ENCODE measurements at places on chromosomes 1 and 21.

GRCh38 chr1:50633465-50633864 is 210.2 kb upstream of the DMRTA2 start:
- DNase-seq = peak; percentile 71

- DNase-seq = no peak
These were observed at the start of gene IL12RB2 for GRCh38 chr1:67307251-67308060. IL12RB2 (plus strand) TSS chr1:67307873; CDS start chr1:67320369, 12,496 bp downstream.

DNA sequence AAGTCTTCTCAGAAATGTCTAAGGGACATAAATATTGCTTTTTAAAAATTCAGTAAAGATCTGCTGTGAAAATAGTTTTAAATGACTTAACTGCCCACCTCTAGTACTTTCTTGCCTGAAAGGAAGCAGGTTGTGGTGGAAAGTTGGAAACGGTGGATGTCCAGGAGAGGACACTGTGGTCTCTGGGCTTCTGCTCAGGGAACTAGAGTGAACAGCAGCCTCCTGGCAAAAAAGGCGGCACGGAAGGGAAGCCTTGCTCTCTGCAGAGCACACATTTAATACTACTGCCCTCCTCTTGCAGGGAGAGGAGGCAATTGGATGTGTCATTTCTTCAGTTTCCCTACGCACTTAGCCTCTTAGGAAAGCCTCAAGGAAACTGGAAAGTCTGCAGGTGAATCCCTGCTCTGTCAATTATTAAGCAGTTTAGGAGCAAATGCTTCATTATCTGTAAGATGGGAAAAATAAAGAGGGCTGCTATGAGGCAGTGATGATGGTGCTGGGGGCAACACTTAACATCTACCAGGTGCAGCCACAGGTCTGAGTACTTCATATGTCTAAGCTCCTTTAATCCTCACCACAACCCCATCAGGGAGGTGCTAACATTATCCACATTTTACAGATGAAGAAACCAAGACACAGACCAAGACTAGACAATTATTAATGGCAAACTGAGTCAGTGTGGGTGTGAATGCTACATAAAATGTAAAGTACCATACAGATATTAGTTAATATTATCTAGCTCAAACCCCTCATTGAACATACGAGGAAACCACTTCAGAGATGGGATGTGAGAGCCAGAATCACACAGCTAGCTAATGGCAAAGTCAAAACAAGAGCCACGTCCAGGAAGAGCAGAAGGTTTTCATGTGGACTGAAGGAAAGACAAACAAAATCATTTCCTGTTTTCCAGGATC is 108.9 kb upstream of the ADAR start:
- DNase-seq = no peak

- no peak for DNase-seq
These were observed 110.0 kb downstream of the RGL1 start for GRCh38 chr1:183914891-183915290.

GRCh38 chr1:53293123-53293522 is 34.7 kb downstream of the LRP8 start:
- no peak for DNase-seq

GRCh38 chr1:236916131-236916800 is 88.0 kb downstream of the MT1HL1 start:
- DNase-seq = no peak

DNA sequence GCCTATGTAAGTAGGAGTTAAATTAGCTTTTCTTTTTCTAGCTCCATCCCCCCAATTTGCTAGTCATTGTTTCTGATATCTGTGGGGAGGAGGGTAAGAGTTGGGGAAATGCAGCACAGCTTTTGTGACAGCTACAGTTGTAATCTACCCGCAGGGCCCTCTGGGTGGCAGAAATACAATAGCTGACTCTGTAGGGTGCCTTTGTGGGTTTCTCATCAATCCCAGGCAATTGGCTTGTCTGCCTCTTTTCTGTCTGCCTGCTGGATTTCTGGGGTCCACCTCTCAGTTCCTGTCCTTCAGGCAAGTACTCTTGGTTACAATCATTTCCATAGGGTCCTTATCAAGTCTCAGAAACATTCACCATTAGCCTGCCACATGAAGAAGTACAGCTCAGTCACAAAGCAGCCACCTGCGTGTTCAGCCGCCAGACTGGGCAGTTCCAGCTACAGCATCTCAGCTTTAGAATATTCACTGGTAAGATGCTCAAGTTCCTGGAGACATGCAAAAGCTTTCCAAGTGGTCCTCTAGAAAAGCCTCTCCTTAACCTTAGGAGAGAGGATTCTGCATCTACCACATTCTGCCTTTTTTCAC is 19.2 kb upstream of the SLC44A5 start:
- no peak for DNase-seq

DNA sequence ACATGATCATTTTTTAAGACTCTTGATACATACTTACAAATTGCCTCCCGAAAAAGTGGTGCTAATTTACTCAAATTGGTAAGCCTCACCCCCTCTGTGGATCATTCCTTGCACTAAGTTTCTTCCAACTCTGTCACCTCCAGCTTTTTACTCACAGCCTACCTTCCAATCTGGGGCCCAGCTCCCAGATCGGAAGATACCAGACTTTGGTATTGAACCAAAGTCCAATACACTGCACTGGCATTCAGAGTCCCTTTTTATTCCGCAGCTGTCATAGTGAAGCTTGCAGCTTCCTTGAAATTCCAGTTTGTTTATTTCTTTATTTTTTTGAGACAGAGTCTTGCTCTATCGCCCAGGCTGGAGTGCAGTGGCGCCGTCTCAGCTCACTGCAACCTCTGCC is 1.8 kb upstream of the LAMTOR5 start:
- no peak for DNase-seq

DNA sequence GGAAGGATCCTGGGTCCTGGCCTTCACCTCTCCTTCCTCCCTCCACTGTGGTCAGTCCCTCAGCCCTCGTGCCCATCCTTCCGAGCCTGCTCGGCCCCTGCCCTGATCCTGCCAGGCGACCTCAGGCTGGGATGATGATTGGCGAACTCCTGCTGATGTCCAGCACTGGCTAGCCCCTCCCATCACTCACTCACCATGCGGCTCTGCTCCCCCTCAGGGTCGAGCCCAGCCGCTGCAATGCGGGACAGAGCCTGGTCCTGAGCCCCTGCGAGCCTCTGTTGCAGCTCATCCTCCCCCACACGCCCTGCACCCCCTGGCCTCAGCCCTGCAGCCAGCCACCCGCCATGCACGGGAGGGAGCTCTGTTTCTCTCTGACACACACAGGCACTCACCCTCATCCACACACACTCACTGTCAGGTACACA is 100.2 kb downstream of the DMRTB1 start:
- no peak for DNase-seq

DNA sequence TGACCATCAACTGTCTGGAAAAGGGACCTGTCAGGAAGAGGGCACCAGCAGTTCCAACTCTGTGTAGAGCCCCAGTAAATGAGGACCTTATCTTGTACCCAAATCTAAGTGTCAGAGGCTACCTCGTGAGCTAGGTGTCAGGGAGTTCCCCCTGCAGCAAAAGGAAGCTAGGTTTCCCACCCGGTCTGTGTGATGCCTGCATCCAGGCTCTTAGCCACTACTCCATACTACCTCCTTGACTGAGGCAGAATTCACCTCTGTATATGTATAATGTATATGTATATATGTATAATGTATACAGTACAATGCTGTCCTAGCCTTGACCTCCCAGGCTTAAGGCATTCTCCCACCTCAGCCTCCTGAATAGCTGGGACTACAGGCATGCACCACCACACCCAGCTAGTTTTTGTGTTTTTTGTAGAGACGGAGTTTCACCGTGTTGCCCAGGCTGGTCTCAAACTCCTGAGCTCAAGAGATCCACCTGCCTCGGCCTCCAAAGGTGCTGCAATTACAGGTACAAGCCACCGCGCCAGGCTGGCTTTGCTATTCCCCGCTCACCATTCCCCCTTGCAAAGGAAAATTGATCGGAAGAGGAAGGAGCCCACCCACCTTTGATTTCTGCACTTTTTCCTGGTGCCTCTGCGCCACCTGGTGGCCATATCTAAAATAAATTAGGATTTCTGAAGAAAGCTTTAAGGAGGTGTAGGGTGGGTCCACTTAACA is 15.7 kb upstream of the LUZP1 start:
- peak; percentile 37 for DNase-seq

- DNase-seq = no peak
These were observed 46.4 kb downstream of the KIF26B start for GRCh38 chr1:245201201-245201600.

- DNase-seq = no peak
These were observed 624.3 kb upstream of the BRINP3 start for GRCh38 chr1:191101960-191102359.

DNA sequence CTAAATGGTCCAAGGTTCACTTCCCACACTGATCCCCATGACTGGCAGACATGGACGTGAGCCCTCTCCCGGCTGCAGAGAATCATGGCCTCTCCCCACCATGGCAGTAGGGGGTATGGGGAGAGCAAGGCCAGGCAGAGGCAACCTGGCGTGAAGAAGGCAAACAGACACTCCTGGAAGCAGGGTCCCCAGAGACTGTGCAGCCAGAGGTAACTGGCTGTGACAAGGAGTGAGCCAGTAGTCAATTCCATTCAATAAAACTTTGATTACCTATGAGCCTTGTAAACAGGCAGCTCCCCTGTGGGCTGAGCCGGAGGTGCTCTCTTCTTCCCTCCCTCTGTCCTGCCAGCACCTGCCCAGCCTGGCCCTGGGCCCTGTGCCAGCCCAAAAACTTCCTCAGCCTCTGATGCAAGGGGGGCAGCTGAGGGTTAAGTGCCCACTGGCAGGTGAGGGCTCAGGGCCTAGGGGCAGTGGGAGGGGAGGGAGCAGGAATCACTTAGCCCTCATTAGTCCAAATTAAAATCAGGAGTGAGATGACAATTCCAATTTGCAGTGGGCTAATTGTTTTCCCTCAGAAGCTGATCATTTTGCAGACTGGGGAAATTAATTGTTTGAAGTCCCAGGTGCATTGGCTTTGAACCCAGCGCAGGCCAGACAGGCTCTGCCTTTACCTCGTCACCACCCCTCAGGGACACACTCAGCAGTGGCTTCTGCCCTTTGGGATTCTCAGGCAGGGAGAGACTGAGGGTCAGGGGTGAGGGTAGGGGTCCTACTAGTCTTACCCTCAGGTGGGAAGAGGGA is 35.6 kb downstream of the LRRN2 start:
- DNase-seq = peak; percentile 95

DNA sequence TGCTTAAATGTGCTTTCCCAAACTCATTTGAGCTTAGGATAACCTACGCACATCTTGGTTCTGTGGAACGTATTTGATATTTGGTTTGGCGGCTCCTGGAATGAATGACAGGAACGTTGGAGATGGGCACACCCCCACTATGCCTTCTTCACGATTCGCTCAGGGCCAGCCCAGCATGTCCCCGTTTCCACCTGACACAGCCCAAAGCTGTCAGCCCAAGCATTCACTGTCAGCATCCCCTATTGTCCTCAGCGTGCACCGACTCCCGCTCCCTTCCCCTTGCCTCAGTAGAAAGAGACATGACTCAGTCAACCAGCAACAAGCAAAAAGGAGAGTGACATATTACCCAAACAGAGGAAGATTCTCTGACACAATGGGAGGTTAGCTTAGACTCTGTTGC is 181.4 kb downstream of the KCNJ6 start:
- no peak for DNase-seq

GRCh38 chr1:941015-941587 is 17.4 kb downstream of the SAMD11 start:
- no peak for DNase-seq

- no peak for DNase-seq
These were observed 174.7 kb downstream of the ADGRL4 start for GRCh38 chr1:78831731-78832360.

- no peak for DNase-seq
These were observed 37.9 kb downstream of the DTL start for GRCh38 chr1:212073490-212073889.

DNA sequence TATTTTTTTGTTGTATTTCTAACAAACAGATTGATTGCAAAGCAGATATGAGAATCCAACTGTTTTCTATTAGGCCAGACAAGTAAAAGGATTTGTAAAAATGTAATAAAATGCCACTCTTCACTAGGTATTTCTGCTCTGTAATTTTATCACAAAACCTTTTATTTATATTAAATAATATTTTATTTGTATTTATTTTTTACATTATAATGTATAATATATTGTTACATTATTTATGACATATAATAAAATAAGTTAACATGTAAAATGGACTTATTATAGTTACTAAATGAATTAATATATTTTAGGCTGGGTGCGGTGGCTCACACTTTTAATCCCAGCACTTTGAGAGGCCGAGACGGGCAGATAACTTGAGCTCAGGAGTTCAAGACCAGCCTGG is 12.7 kb upstream of the TNNI1 start:
- DNase-seq = no peak

- no peak for DNase-seq
These were observed 108.5 kb upstream of the GNG12 start for GRCh38 chr1:67941746-67942145.

- DNase-seq = no peak
These were observed 28.1 kb downstream of the ADARB1 start for GRCh38 chr21:45102391-45102932.

- no peak for DNase-seq
These were observed 72.6 kb downstream of the SNRPE start for GRCh38 chr1:203934027-203934426.

DNA sequence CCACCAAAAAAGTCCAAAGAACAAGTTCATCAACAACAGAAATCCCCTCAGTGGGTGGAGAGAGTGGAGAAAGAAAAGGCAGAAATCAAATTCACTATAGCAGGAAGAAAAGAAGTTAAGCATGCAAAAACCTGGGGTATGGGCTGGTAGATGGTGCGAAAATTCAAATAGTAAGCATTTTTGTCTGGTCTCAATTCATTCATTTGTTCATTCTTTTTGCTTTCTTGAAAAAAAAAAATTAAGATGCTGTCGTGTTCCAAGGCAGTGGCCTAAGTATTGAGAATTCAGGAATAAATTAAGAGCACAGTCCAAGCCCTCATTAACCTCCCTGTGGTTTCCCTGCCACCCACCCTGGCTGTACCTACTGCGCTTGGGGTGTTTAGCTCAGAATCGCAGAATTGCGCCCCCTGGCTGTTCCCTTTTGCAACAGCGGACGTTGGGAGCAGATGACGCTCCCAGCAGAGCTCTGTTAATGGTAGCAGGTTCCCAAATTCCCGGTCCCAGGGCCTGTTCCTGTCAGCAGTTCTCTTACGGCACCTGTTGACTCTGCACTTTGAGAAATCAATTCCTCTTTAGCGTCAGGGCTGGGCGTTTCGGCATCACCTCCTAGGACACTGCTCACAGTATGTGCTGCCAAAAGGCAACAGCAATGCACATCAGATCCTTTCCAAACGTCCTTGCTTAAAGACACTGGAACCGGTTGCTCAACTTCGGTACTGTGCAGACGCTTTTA is 34.0 kb upstream of the SSX2IP start:
- DNase-seq = no peak

DNA sequence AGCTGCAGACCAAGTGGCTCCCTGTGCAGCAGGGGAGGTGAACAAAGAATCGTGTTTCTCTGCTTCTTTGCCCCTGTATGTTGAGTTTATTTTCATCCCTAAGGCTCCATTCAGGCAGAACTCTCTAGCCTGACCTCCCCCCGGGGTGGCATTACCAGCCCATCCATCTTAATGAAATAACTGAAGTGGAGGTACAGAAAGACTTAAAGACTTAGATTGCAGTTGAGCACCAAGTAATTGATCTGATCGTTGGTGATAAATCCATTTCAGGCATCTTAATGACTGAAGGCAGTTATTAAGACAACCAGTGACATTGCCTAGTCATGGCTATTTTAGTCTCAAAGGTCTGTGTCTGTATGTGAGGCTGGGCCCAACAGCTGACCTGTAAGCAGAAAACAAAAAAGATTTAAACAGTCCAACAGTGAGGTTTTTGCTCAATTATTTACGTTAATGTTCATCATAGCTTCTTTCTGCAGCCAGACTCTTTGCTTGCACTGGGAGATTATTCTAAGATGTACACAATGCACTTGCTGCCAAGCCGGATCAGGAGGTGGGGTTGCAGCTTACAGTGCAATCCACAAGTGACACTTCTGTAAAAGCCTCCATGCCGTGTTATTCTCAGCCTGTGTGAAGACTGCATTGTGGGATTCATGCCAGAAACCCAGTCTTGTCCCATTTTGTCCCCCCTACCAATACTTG is 363.0 kb upstream of the DUSP10 start:
- no peak for DNase-seq

Data from NCI-H1092 (cell line).